ENCODE measurements at places on chromosomes 12 and 14.

GRCh38 chr14:38718519-38718918, 384.5 kb downstream of the SEC23A start:
- no peak for DNase-seq

- DNase-seq = no peak
Observed at GRCh38 chr12:110721570-110721969, 21.1 kb downstream of the PPP1CC start.

DNA sequence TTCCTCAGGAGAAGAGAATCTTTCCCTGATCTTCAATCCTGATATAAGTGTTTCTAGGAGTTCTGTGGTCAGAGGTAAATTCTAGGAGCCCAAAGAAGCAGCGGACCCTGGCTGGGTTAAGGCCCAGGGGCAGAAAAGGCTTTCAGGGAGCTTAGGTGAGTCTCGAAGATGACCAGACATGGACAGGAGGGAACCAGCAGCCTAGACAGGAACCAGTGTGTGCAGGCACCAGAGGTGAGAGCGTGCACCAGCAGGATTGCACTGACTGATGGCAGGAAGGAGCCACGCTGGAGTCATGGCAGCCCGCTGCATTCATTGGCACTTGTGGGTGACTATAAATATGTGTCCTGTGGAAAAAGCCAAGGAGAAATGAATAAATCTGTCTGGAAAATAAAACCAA, 489.9 kb downstream of the BCL11B start:
- DNase-seq = no peak

DNA sequence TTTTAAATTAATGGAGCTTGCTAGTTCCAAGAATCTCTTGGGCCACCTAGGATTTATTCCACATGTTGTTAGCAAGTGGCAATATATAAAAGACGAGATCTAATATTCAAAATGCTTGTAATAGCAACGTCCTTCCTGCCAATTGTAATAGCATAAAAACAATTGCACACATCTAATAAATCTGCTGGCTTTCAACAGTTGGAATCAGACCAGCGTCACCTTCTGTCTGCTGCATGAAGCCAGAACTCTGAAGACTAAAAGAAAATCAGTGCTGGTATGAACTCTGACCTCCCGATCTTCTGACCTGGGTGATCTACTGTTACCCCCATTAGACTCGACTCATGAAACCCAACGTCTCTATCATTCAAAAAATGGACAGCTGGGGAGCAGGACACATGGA, 100.6 kb downstream of the DIO2 start:
- DNase-seq = no peak

GRCh38 chr12:18564306-18564705, 173.5 kb downstream of the PLCZ1 start:
- DNase-seq = no peak

- DNase-seq = peak; percentile 98
Observed at GRCh38 chr14:85601246-85601645, 71.3 kb downstream of the FLRT2 start.

DNA sequence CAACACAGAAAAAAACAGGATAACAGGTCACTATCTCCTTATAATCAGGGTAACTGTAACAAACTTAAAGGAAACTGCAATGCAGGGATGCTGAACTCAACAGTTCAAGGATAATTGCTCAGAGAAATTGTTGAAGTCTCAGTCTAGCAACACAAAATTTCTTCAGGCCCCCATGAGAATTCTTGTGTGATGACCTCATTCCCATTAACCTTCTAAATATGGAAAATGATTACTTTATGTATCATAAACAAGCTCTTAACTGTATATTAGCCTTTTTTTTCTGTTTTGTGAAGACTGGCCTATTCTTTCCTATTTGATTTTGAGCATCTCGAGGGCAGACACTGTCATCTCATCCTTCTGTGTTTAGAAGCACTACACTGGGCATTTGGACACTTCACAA, 47.1 kb downstream of the IGF1 start:
- no peak for DNase-seq

GRCh38 chr12:41288142-41288811, 100.2 kb downstream of the PDZRN4 start:
- DNase-seq = peak; percentile 94

Data from NCI-H2171 (cell line).